Stimulated activated CD8-positive, alpha-beta memory T cell treated with anti-CD3 and anti-CD28 coated beads, Interleukin-4, amount 100 ng/mL, for 24 hours (primary cell): ENCODE measurements at places on chromosomes 13 and 19.

DNA sequence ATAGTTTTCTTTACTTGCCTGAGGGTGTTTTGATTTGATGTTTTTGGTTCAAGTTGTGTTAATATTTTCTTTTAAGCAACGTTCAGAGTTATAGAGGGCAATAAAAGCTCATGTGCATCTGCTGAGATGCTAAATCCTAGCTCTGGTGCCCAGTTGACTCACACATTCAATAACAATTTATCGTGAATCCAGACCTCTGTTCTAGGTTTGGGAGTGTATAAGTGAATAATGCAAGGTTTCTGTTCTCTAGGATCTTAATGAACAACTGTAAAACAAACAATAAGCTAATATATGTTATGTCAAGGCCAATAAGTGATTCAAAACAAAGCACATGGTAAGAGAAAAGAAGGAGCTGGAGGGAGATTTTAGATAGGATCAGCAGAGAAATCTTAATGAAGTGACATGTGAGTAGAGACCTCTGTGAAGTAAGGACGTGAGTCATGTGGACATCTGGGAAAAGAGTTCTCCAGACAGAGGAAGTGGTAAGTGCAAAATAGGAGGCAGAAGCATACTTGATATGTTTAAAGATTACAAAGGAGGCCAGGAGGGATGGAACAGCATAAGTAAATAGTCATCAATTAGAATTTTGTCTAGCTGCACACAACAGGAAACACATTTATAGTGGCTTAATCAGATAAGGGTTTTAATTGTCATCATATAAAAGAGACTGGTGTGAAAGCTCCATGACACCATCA lies 278.5 kb upstream of the HTR2A start:
- DNase-seq, result no peak

- peak; percentile 49 for DNase-seq
Observed at GRCh38 chr19:15464394-15465385, at the start of gene RASAL3. TSS of gene RASAL3 (minus strand) at chr19:15464544. CDS start at chr19:15464358, 186 bp downstream.

- DNase-seq, result no peak
Observed at GRCh38 chr13:49314344-49314882, 66.7 kb downstream of the CDADC1 start.

- no peak for DNase-seq
Observed at GRCh38 chr13:97250560-97250959, 28.4 kb downstream of the MBNL2 start.

DNA sequence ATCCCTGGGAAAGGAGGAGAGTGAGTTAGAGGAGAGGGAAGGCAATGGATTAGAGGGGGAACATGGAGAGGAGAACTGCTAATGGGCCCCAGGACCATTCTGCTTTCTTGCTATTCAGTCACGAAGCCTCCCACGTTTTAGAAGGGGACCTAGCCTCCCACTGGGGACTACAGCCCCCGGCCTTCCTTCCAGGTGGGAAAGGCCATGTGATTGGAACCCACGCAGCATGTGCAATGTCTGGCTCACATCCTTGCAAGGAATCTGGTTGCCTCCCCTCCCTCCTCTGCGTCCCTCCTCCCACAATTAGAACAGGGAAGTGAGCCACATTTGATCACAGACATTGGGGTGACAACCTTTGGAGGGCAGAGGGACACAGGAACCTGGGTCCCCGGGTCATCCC lies 22.5 kb upstream of the PLA2G4C start:
- no peak for DNase-seq

DNA sequence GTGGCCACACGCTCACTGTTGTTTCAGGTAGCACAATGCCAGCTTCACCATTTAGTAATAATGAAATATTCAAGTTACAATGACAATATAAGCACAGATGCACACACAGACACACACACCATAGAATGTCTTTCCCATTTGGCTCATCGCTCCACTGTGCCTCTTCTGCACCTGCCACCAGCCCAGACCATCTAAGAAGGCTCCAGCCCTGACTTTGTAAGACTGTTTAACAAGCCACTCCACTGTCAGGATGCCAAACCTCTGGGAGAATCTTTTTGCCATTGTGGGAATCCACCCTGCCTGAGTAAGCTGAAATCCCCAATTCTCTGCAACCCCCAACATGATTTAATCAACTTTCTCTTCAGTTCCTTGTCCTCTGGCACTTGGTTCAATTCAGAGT lies 60.6 kb downstream of the LHFPL6 start:
- DNase-seq, result no peak

DNA sequence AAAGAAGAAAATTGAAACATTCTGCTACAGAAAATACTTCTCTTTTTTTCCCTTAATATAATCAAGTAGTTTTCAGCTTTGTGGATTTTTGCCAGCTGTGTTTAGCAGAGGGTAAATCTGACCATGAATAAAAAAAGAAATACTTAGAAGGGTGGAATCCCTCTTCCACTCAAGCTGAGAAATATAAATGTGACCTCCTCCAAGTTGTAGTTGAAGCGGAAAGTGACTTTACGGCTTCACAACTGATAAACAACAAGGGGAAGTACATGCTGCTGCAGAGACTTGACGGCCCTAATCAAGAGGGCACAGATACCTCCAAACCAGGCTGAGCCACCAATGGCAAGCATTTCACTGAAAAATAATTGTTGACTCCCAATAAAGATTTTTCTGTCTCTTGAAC lies 785.0 kb downstream of the SLITRK5 start:
- no peak for DNase-seq

DNA sequence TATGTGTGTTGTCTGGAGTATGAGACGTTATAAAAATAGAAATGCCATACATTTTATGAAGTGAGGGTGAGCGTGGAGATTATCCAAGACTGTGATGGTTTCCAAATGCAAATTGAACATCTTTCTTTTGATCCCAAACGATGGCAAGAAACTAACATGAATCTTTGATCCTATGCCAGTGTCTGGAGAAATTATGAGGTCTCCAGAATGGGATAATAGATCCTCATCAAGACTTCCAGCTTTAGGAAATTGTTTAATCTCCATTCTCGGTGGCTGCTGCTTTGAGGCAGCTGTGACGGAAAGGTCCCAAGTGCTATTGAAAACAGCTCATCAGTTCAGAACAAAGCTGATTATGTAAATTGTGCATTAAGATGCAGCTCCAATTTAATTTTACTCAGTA lies 30.8 kb downstream of the CBY2 start:
- no peak for DNase-seq

- no peak for DNase-seq
Observed at GRCh38 chr13:73335944-73336343, 277.1 kb downstream of the KLF5 start.

DNA sequence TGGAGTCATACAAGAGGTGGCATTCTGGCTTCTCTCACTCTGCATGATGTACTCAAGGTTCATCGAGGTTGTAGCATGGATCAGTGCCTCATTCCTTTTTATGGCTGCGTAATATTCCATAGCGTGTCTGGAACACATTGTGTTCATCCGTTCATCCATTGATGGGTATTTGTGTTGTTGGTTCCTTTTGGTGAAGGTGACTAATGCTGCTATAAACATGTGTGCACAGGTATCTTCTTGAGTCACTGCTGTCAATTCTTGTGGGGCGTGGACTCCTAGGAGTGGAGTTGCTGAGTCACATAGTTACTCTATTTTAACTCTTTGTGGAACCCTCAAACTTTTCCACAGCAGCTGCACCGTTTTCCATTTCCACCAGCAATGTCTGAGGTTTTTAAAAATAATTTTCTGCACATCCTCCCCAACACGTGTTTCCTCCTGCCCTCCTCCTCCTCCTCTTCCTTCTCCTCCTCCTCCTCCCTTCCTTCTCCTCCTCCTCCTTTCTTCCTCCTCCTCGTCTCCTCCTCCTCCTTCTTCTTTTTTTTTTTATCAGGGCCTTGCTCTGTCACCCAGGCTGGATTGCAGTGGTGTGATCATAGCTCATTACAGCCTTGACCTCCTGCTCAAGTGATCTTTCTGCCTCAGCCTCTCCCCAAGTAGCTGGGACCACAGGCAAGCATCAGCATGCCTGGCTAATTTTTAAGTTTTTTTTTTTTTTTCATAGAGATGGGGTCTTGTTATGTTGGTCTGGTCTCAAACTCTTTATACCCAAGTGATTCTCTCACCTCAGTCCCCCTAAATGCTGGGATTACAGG lies 2.0 kb upstream of the TMEM221 start:
- peak; percentile 15 for DNase-seq

- DNase-seq, result no peak
Observed at GRCh38 chr19:11174336-11174735, 18.8 kb upstream of the SPC24 start.

GRCh38 chr19:54387991-54388801 lies 23.5 kb upstream of the LAIR1 start:
- DNase-seq, result no peak

DNA sequence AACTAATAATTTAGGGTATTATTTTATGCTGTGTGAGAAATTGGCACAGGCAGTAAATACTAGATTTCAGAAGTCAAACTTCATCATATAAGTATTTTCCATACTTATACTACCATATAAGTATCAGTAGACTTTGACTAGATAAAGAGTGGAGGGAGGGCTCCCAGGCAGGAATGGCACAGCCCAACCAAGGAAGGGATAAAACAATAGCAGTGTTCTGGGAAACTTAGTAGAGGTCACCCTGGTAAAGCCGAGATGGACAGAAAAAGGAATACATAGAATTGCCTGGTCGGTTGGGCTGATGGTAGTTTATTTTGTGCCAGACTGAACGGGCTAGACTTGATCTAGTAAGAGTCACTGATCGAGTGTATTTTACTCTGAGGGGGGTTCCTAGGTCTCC lies 19.6 kb upstream of the KCTD4 start:
- DNase-seq, result no peak

- peak; percentile 66 for DNase-seq
Observed at GRCh38 chr19:50556282-50557008, 11.8 kb downstream of the LRRC4B start.

DNA sequence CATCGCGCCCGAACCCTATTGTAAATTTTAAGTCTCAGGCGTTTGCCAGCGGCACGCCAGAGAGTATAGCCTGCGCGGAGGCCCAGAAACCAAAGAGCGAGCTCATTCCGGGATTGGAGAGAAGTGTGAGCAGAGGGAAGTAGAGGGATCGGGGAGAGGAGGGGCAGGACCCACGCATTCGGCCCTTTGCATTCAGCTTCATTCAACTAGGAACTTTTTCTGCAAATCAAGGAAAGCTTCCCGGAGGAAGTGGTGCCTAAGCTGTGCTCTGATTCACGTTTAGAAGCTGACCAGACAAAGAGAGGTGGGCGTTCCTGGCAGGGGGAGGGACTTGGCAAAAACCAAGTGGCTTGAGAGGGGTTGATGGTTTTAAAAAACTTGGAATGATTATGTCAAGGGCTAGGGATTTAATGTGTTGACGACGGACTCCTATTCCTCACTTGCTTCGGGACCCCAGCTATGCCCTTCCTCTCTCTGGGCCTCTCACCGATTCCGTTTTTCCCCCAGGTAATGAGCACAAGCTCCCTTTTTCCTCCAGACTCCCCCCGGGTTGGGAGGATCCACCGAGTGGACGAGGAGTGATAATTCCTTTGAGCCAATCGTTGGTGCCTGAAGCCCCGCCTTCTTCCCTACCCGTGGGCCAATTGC lies 811 bp upstream of the PRMT1 start:
- DNase-seq, result peak; percentile 42

DNA sequence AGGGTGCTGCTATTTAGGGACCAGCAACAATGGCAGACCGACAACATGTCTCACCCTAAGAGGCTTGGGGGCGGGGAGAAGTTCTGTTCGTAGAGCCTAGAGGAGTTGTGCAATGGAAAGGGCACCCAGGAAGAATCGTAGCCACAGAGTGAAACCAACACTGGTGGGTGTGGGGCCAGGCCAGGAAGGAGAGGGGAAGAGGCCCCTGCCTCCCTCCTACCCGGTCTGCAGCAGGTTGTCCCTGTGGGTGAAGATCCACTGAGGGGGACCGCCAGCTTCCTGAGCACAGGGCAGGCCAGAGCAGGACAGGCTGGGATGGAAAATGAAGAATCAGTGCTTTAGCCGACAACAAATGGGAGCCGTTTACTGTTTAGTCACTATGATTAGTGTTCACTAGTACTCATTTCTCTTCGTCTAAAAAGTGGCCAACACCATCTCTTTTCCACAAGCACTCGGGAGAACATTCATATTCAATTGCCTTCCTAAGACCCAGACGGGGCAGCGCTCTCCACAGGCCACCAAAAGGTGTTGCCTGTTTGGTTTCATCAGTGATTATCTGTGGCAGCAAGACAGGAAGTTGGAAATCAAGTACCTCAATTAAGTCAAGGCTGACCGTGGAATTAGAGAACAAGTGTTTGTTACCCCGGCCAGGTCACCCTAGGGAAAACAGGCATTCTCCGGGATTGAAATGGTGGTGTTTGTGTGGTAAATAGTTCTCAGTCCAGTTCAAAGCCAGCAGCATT lies 1.1 kb upstream of the ATP11A start:
- peak; percentile 44 for DNase-seq

DNA sequence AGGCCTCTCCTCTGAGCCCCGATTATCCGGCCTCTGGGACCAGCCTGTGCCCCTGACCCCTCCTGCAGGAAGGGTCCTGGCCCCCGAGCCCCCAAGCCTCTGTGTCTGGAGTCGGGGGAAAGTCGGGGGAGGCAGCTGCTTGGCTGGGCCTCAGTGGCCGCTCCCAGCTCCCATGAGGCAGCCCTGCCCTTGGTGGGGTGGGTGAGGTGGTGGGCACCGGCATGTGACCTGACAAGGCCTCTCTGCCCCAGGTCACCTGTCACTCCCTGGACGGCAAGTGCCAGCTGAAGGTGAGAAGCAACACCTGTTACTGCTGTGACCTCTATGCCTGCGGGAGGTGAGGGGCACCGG lies 41.5 kb downstream of the TMEM255B start:
- no peak for DNase-seq

DNA sequence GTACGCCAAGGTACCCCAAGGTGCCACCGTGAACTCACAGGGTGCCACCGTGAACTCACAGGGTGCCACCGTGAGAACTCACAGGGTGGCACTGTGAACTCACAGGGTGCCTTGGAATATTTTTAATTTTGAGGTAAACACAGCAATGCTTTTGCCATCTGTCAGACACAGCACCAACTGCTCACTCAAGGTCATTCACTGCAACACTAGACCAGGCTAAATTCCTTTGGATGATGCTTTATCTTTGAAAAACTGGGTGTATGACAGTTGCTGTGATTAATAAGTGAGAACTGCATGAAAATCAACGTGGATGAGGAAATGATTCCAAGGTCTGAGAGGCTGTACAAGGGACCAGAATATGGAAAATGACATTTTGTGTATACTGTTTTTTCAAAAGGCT lies 18.9 kb downstream of the SAFB2 start:
- no peak for DNase-seq
